HT-29 (cell line): ENCODE measurements at places on chromosomes 7 and 10. TPM values are rescaled to one million over a fixed set of nuclear protein-coding genes. Genes with fewer than 3 reads are reported as not detected.

DNA sequence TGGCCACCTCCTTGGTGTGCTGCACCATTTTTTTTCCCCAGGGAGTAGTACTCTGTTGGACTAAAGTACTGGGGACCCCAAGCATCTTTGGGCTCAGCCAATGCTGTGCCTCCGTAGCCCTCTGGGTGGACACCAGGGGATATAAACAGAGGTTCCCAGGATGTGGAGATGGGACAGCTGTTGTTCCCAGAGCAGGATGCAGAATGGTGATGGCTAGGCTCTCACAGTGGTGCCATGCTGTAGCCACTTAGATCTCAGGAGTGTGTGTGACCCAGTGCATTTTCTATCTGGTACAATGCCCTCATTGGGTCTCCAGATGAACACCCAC is 50.9 kb upstream of the SCIN start:
- DNase-seq = no peak

DNA sequence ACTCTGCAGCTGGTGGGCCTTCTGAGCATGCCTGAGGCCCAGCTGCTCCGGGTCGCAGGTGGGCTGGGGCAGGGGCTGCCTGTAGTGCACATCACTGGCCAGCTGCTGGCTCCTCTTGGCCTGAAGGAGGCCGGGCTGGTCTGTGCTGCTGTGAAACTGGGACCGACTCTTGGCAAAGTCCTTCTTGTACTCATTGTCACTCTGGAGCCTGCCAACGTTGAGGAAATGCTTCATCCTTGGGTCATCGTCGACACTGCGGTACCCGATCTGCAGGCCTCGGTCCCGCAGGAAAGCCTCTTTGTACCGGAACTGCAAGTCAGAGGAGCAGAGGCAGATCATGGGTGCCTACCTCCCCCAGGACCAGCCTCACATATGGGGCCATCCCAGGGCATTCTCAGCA is 37.7 kb downstream of the HABP2 start:
- no peak for DNase-seq

The WNT8B gene
- total RNA-seq = 0.03 and 0.23 TPM in 2 replicates

DNA sequence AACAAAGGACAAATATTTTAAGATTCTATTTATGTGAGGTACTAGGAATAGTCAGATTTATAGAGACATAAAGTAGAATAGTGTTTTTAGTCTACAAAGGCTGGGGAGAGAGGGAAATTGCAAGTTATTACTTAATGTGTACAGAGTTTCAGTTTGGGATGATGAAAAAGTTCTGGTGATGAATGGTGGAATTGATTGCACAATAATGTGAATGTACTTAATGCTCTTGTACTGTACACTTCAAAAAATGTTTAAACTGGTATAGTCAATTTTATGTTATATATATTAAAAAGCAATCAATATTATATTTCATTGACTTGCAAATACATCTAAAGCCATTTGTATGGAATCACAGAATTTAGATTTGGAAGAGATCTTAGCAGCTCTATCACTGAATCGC is 213.4 kb downstream of the PPP1R3A start:
- DNase-seq = no peak
